Stimulated activated CD4-positive, alpha-beta T cell treated with anti-CD3 and anti-CD28 coated beads, Interleukin-4, amount 100 ng/mL, for 4 hours (primary cell): ENCODE measurements at places on chromosomes 1 and 21.

DNA sequence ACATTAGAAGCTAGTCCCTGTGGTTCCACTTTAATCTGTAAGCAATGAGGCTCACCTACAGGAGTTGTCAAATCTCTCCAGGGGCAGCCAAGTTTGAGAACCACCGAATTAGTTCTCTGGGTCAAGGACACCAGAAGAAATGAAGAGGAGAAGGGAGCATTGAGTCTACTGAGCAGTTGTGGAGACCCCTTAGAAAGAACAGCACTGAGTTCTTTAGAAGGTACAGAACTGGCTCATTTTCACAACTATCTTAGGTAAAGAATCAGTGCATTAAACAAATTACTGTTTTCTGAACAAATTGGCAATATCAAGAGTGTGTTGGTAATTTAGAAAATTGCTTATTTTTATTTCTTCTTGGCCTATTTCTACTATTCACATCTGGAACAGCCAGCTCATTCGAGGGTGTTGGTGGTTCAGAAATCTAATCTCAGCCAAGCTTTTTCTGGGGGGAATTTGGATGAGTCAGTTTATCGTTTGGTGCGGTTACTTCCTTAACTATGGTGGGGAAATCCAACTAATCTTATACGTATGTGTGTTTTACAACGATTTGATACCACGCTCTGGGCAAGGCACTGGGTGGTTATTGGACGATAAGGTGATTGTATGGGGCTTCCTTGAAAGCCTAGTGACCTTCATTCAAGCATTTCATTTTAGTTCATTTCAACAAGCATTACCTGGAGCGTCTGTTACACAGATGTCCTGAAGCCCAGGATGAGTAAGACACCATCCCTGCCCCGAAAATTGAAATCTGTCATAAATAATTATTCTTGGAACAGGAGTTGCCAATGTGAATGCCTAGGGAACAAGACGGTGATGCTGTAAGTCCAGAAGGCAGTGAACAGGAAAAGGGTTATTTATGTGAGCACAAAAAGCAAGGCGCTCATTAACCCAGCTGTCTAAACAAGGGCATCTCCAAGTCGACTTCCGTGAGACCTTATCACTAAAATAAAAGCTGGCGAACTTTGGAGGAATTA, 52.0 kb upstream of the TMPRSS2 start:
- DNase-seq = no peak

DNA sequence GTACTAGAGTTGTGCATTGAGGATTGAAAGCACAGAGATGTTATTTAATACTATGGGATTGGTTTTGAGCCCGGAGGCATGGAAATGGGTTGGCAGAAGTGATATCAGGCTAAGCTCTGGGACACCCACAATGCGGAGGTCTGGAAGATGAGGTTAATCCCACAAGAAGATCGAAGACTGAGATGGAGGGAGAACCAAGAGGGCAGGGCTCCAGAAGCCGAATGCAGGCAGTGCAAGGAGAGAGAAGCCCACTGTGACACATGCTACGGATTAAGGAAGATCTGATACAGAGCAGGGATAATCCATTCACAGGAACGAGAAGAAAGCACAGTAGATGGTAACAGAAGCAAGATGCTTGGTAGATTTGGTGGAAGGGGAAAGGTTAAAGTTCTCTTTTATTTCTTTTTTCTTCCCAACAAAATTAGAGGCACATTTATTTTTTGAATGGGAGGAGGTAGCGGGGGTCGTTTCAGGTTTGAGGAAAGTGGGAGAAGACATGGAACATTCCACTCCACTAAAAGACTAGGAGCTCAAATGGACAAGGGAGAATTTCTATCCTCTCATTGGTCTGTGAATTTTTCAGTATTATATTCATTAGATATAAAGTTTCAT, 113.2 kb downstream of the NCAM2 start:
- no peak for DNase-seq

DNA sequence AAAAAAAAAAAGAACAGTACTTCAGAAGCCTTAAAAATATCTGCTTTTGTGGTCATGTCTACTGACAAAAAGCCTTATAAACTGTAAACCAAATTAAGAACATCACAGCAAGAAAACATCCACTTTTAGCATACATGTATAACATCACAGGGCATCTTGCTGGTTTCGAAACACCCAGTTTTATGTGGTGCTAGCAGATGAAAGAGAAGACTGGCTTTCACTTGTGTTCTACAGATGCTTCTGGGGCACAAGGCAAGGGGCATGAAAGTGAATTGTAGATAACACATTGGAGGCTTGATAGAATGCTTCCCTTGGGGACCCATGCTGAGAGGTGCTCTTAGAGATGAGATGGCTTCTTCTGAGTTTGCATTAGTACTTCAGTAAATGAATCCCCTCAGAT, 543.7 kb upstream of the PKN2 start:
- no peak for DNase-seq

DNA sequence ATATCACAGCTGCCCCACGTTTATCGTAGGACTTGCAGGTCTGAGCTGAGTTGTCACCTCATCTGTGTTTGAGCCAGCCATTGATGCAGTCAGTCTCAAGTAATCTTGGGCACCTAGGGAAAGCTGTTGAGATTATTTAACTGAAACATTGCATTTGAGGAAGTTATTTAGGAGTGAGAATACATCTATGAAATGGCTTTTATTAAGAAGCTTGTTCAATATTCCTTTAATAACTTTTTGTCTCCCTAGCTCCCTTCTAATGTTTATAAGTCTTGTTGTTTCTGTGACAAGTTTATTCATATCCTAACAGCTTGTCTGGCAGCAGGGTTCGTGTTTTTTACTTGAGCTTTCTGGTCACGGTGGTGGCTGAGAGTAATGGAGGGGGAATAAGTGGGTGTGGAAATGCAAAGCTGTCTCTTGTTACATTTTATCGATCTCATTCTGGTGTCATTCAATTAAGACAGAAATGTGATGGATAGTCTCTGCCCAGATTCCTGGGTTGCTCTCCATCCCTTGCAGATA, 555.9 kb downstream of the USP25 start:
- no peak for DNase-seq

DNA sequence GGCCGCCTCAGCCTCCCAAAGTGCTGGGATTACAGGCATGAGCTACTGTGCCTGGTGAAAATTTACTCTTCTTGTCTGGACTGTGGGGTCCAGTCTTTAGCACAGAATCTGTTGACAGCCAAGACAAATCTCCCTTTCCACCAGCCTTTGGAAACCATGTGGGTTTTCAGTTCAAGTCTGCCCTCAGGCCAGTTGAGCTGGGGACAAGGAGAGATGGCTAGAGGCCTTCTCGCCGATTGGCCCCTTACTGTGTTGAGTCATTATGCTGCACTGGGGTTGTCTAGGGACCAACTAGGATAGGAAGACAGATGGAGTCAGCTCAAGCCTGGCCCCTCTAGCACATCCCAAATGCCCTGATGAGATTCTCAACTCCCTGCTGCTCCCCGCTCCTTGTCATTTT, 8.6 kb upstream of the NKAIN1 start:
- no peak for DNase-seq
